ENCODE measurements at places on chromosomes 7 and 10. TPM values are rescaled to one million over a fixed set of nuclear protein-coding genes. Genes with fewer than 3 reads are reported as not detected.
A peak's percentile ranks its signal among the peaks of the same experiment; 100 is the strongest.

The ZNF425 gene
- 3.1 TPM for total RNA-seq

The TRPV5 gene
- not detected for total RNA-seq

The SLC13A1 gene
- total RNA-seq = not detected

The GPER1 gene
- total RNA-seq = 0.25 TPM

The IFIT1B gene
- 0.37 TPM for total RNA-seq

The CNPY1 gene
- total RNA-seq = not detected

The DIP2C gene
- total RNA-seq = 3.4 TPM

The PLXNA4 gene
- 6.2 TPM for total RNA-seq

GRCh38 chr10:48576501-48576900, 28.4 kb downstream of the ARHGAP22 start:
- no peak for DNase-seq

DNA sequence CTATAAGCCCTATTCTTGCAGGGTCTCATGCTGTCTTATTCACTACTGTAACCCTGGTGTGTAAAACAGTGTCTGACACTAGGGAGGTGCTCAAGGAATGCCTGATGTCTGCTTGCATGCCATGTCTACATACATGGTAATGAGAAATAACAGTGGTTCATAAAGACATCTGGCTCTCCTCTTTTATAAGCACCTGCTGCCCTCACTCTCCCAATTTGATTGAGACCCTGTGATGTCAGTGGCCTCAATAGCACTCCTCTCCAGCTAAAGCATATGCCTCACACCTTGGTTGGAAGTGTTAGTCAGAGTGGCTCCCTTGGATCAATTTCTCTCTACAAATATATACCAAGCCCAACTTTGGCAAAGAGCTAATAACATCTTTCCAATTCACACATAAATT, 30.6 kb downstream of the ANK3 start:
- no peak for DNase-seq

- DNase-seq = no peak
These were observed 264.7 kb downstream of the PAXIP1 start for GRCh38 chr7:154738216-154738615.

- DNase-seq = no peak
These were observed 1.2 kb upstream of the AHR start for GRCh38 chr7:17297243-17297642.

DNA sequence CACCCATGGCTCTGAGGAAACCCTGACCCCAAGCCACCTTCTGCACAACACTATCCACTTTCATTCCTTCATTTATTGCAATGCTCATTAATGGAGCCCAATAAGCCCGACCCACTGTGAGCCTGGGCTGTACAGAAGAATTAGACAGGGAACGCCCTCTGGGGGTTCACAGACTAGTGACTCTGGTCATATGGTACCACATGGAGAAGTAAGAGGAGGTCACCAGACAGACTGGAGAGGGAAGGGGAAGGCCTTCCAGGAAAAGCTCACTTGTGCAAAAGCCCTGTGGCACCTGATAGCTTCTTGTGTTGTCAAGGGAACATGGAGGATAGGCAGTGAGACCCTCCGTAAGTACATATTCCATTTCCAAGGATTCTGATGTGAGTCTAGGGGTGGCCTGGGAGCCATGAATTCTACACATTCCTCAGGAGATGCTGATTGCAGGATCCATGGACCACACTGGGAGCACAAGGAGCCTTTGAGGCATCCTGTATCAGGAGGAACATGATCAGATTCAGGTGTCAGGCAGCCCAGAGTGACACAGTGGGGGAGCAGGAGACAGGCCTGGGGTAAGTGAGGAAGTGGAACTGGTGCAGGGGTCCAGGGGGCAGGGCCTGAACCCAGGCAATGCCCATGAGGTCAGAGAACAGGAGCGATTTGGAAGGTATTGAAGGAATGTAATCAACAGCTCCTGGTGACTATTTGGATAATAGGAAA, 19.9 kb downstream of the TMEM72 start:
- no peak for DNase-seq

DNA sequence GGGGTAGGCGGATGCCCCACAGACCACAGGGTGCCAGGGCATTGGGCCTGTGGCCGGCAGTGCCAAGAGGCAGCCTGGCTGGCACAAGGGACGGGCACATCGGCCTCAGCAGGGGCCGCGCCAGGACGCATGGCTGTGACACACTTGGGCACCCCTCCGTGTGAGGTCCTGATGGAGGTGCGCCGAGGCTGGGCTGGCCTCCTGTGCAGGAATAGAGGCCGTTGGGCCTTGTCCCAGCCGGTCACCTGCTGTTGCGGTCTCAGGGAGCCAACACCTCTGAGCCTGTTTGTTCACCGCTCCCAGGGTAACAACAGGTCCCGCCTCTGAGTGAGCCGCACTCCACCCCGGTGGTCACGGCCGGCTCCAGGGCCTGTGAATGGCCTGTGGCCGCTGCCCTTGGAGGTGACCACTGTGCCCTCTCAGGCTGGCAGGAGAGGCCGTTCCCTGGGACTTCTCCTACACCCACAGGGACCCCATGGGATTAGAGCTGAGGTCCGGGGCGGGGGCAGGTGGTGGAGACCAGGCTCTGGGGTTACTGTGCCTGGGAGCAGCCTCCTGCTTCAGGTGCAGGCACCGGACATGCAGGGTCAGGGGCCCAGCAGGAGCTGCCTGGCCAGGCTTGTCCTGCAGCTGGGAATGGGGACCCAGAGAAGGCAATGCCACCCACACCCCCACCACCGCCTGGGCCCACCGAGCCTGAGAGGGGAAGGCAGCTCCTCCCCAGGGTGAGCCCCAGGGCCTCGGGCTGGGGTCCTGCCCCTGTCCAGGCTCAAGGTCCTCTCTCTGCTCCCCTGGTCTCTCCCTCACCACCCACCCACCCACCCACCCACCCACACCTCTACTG, 12.0 kb downstream of the PWWP2B start:
- DNase-seq = no peak

- DNase-seq = peak; percentile 97
These were observed 11.2 kb downstream of the SLC13A4 start for GRCh38 chr7:135716677-135717238.

- DNase-seq = no peak
These were observed 5.2 kb downstream of the AGAP3 start for GRCh38 chr7:151091431-151091830.

DNA sequence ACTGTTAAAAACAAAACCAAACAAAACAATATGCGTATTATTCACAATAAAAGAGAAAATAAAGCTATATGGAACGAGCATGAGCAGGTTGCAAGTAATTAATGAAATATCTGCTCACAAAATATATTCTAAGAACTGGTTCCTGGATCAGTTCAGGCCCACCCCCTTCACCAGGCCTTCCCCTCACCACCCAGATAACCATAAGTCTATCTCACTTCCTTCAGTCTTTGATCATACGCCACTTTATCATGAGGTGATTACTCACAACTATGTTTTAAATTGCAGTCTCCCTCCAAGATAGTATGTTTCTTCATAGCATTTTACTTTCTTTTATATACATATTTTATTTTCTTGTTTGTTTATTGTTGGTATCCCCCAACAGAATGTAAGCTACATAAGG, 263.1 kb upstream of the HGF start:
- DNase-seq = no peak

- DNase-seq = no peak
These were observed 1.9 kb upstream of the SUV39H2 start for GRCh38 chr10:14876764-14877163.

DNA sequence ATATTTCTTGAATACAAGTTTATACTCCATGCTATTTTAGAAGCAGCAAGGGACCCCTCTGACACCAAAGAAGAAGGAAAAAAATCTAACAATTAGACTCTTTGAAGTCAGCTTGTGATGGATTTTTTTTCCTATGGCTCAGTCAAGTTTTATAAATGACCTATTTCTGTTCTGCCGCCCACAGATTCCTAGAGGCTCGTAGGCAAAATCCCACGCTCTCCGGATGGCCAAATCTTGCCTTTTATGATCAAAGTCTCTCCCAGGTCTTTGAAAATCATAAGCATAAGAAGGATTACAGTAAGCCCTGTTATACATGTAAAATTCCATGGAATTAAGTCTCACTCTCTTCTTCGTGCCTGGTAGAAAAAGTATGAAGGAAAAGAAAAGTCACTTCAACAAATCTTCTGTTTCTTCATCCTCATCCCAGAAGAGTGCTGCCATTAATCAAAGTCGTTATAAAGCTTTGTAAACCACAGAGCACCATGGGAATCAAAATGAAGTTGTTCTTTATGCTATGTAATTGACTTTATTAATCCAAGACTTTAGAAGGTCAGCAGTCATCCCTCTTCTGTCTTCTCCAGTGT, 33.1 kb downstream of the ASB13 start:
- no peak for DNase-seq

- no peak for DNase-seq
These were observed 26.7 kb downstream of the PTN start for GRCh38 chr7:137316648-137317353.

DNA sequence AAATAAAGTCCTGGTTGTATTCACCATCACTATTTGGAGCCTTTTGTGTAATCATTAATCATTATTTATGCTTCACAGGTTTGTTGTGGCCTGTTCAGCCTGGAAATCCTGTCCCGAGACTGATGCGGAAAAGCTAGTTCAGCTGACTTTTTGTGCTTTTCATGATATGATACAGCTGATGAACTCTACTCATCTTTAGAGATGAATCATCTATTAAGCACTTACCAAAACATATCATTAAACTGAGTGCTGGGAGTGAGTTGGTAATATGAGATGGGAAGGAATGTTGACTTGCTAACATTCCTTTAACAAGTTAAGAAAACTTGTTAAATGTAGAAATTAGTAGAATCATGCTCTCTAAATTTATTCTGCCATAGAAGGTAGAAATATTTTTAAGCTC, 53.0 kb downstream of the CROT start:
- DNase-seq = peak; percentile 77

DNA sequence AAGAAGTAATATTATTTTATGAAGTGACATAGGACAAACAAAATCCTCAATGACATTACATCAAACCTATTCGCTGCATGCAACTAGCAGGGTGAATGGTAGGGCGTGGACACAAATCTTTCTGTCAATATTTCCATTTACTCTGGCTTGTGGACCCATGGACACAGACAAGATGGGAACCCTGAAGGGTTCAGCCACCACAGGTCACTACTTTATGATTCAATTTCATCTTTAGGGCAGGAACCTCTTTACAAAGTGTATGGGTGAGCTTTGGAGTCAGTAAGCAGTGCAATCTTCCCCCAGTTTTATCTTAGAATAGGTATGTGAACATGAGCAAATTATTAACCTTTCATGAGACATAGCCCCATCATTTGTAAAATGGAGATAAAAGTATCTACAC, 982.4 kb upstream of the LRRTM3 start:
- DNase-seq = no peak
